ENCODE measurements at places on chromosomes 5 and 9. TPM values are rescaled to one million over a fixed set of nuclear protein-coding genes. Genes with fewer than 3 reads are reported as not detected.

Gene APBA1
- total RNA-seq = 0.29 TPM

Gene PCDHGB1
- 0.29 TPM for total RNA-seq

Gene INSYN2B
- 1.7 TPM for total RNA-seq

GRCh38 chr5:527646-528628, 3.7 kb upstream of the SLC9A3 start:
- no peak for DNase-seq

DNA sequence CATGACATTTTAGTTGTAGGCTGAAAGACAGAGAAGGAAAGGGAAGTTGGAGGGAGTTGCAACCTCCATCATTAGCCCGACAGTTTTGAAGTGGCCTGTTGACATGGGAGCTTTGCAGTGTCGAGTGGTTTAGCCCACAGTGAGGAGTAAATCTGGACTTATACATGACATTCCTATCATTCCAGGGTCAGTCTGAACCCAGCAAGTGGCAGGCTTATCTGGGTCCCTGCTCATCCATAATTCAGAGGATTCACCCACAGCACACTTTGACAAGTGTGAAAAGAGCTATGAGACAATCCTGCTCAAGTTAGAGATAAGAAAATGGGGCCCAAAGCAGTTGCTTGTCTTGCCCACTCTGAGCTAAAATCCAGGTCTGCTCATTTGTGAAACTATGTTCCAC, 8.4 kb upstream of the TNC start:
- DNase-seq = no peak

DNA sequence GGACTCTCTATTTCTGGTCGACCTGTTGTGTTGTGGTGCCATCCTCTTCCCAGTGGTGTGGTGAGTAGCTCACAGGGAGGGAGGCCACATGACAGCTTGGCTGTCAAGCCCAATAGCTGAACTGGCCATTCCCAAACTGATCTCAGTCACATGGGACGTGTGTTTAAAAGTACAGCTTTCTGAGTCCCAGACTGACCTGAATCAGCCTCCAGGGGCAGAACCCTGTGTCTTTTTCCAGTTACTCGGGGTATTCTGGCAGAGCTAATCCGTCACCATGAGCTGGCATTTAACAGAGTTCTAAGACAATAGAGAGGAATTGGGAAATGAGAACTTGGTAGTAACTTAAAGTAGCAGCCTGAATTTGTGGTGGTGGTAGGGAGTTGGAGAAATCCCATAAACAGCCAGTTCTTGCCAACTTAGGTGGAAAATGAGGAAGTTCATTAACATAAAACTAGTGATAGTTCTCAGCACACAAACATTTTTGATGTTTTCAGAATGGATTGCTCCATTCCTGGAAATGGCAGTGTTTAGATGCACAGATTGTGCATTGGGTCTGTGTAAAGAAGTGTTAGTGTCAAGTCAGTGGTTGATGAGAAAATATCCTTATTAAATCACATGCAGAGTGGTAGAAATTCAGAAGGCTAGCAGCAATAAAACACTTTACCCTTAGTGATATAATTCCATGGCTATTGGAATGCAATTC, 50.9 kb downstream of the GPR107 start:
- DNase-seq = no peak

DNA sequence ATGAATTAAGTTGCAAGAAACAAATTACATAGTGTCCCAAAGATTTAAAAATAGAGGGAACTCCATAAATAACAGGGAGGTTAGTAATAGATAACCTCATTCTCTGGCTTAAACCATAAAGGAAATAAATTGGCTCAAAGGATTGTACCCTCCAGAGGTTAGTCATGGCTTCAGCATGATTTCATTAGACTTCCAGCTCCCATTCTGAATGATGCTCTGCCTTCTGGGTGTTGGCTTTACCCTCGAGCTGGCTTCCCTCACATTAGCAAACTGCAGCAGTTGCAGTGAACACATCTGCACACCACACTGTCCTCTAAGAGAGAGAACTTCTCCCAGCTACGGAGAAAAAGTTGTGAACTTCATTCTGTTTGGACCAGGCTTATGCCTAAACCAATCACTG, 70.4 kb downstream of the RGS7BP start:
- no peak for DNase-seq

DNA sequence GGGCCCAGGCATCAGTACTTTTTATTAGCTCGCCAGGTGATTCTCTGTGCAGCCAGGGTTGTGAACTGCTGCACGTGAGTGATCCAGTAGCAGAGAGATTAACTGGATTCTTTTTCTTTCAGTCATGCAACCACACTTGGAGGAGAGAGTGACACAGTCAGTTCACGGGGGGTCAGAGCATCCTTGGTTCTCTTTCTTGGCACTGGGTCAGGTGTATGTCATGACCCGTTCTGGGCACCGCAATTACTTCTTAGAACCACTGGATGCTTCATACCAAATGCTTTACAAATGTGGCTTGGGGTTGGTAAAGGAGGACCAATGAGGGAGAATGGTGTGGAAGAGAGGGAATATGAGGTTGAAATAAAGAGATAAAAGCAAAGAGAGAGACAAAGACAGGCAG, 368.7 kb downstream of the MLLT3 start:
- no peak for DNase-seq

- DNase-seq = no peak
Observed at GRCh38 chr9:135033487-135033886, 54.0 kb upstream of the OLFM1 start.

- DNase-seq = no peak
Observed at GRCh38 chr9:976943-977837, 735 bp downstream of the DMRT3 start.

DNA sequence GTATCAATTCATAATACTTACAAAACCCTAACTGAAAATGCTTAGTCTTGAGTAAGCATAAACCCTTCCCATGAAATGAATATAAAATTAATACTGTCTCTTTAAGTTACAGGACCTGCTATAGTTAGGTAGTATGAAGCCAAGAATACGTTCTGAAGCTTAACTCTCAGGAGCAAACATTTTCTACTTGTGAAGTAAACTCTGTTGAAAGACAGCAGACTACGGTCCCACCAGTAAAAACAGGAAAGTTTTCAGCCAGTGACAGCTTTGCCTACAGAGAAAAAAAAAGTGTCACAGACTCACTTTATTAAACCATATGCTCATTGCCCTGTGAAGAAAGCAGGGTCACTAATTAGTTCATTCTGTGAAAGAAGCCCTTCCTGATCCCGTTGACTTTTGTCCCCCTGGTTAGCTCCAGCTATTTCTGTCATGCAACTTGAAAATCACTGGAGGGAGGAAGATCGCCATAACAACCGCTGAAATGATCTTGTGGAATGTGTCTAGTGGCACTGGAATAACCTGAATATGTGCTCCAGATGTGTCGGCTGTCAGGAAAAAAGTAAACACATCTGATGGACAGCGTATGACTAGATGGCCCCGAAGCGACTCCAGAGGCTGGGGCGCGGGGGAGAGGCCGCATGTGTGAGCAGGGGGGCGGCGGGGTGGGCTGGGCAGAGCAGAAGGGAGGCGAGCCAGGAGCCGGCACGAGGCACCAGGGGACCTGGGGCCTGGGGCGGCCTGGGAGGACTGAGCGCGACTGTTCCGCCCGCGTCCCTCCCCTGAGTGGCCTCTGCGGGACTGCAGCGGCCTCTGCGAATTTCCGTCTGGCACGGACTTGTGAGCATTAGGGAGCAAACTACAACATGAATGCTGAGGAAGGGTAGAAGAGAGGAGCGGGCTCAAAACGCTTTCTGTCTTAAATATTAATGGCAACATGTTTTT, 41.9 kb downstream of the BNC2 start:
- no peak for DNase-seq

GRCh38 chr9:128523199-128523925, 18.8 kb downstream of the GLE1 start:
- DNase-seq = no peak
